ENCODE measurements at places on chromosomes 6 and 20.

GRCh38 chr6:107435798-107436197 is 23.6 kb downstream of the PDSS2 start:
- DNase-seq = no peak

DNA sequence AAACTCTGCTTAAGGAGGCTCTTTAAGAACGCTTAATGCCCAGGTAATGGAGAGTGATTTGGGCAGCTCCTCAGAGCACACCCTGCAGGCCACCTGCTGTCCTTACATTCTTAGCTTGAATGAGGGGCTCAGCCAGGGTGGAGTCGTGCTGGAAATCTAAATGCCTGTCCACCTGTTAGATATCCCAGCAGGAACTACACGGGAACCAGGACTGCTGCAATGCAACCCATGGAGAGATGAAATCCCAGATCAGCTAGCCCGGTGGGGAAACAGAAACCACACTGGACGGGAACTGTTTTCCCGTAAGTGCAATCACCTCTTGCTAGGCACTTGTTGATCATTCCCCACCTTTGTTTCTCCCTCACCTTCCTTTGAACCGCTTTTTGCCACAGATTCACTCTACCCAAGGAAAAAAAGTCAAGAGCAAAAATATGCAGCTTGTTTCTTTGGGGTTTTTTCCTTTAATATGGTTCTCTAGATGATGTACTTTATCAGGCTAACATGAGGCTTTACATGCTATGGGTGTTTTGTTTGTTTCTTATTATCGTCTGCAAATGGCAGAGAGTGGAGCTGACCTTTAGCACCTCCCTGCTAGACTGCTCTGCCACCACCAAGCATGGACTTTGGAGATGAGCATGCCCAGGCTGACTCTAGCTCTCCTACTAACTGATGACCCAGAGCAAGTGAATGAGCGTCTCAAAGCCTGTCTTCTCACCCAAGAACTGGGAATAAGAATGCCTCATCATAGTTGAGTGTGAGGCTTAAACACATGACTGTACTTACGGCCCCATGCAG is 125.9 kb upstream of the TNFAIP3 start:
- no peak for DNase-seq

DNA sequence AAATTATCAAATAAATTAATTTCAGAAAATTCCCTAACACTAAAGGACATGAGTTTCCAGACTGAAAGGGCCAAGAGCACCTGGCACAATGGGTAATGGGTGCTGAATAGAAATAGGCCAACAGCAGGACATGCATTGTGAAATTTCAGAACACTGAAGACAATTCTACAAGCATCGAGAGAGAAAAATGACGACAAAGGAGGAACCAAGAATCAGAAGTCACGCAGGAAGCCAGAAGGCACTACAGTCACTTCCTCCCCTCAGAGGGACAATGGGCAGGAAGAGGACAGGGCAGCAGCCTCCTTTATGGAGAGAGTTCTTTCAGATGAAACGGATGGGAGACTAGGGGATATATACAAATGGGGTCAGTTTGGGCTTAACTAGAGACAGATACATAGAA is 29.6 kb downstream of the PCNA start:
- peak; percentile 55 for DNase-seq

DNA sequence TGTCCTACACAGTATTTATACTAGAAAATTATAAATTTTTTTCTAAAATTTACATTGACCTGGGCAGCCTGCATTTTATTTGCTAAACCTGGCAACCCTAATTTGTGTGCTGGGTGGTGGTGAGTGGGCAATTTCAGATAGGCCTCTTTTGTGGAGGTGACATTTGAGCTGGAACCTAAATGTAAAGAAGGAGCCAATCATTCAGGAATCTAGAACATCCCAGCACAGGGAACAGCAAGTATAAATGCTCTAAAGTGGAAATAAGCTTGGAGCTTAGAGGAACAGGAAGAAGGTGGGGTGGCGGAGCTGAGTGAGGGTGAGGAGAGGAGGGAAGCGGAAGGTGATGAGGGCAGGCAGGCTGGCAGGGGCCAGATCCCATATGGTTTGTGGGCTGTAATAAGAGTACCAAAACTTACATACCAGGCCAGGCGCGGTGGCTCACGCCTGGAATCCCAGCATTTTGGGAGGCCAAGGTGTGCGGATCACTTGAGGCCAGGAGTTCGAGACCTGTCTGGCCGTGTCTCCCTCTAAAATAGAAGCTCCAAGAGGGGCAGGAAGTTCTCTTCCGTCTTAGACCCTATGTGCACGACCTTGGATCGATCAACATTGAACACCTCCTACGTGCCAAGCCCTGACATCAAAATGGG is 549 bp upstream of the CSE1L start:
- no peak for DNase-seq

DNA sequence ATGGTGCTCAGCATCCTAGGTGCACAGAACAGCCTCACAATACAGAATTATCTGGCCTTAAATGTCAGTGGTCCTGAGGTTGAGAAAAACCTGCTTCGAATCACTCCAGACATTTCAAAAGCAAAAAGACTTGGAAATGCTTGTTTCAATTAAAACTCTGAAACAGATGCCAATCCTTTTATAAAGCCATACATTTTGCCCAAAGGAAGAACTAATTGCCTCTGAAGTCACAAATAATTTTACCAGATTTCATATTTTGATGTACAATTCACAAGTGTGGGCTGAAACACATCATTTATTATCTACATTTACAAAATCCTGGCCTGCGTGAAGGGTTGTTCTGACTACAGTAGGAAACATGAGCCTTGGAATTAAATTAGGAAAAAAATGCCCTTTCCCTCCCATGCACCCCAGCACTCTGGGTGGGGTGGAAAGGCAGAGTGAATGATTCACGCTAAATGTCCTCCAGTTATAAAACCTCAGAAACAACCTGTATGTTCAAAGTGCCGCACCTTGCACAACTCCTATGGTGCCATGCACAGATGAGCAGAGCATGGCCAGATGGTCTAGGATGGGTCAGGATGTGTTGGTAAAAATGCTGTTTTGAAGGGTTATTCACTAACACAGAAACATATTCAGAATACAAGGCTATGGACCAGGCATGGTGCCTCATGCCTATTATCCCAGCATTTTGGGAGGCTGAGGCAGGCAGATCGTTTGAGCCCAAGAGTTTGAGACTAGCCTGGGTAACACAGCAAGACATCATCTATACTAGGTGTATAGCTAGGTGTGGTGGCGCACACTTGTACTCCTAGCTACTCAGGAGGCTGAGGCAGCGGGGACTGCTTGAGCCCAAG is 87.0 kb downstream of the ZMYND8 start:
- DNase-seq = no peak

GRCh38 chr20:12225898-12226297 is 308.2 kb downstream of the BTBD3 start:
- no peak for DNase-seq

- no peak for DNase-seq
These were observed 607.0 kb downstream of the TENT5A start for GRCh38 chr6:81145506-81145905.

GRCh38 chr6:81085431-81085790 is 667.1 kb downstream of the TENT5A start:
- DNase-seq = no peak

GRCh38 chr20:59207742-59208357 is 44.2 kb downstream of the ZNF831 start:
- peak; percentile 88 for DNase-seq

DNA sequence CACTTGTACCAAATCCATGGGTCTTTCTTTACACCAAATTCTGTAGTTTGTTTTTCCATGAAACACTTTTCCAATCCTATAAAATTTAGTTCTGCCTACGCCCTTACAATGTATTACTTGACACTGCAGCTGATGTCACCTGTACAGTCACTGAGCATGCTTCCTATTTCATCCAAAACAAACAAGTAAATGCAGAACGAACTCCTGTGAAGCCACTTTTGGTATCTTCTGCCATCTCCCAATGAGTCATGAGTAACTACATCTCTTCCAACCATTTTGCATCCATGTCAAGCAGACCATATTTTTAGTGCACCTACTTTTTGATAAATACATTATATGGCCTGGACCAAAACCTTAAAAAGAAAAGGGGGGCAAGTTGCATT is 42.4 kb downstream of the HDDC2 start:
- DNase-seq = no peak

DNA sequence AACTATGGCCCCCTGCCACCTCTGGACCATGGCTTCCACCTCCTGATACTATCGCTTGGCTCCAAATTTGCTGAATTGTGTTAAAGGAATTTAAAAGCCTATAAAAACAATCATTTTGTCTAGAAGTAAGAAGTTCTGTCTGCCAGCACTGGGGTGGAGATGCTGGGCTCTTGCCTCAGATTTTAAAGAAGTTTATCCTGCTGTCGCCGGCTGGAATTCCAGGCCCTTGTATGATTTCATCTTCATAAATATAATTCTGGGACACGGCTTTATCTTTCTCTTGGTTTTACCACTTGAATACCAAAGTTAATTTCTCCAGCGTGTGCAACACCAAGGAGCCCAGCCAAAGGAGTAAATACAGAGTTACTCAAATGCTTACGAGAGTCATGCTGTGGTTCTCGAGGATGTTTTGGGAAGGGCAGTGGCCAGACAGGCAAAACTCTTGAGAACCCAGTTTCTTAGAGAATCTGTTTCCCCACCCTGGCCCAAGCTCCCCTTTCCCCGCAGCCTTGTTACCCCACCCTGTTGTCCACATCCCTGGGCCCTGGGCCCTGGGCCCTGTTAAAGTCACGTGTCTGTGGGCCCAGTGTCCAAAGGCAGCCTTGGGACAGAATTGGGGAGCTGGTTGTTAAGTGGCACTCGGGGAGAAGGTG is 31.9 kb downstream of the C6orf89 start:
- no peak for DNase-seq

- DNase-seq = no peak
These were observed 59.9 kb upstream of the MAP7 start for GRCh38 chr6:136609873-136610706.

DNA sequence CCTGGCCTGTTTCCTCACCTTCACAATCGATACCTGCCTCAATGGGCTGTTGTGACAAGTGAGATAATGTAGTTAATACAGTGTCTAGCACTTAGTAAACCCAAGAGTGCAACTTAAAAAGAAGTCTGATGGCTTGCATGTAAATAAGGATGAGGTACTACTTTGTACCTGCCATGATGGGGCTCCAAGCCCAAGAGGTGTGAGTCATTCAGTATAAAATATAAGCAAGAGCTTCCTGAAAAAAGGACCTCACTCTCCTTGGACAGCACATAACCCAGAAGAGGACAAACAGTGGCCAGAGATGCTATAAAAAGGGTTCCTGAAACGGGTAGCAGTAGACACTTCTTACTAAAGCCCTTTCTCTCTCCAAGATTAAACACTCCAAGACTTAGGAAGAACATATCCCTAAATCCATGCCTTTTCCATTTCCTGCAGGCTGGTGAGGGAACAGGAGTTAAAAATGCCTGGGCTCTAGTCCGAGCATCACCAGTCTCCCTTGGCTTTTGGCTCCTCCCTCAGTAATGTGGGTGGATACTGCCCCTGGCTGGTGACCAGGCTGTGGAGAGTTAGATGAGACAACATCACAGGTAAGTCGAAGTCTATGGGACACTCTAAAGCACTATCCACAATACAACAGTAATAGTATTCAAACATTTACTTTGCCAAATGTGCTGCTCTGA is 4.3 kb downstream of the UBE2V1 start:
- no peak for DNase-seq

DNA sequence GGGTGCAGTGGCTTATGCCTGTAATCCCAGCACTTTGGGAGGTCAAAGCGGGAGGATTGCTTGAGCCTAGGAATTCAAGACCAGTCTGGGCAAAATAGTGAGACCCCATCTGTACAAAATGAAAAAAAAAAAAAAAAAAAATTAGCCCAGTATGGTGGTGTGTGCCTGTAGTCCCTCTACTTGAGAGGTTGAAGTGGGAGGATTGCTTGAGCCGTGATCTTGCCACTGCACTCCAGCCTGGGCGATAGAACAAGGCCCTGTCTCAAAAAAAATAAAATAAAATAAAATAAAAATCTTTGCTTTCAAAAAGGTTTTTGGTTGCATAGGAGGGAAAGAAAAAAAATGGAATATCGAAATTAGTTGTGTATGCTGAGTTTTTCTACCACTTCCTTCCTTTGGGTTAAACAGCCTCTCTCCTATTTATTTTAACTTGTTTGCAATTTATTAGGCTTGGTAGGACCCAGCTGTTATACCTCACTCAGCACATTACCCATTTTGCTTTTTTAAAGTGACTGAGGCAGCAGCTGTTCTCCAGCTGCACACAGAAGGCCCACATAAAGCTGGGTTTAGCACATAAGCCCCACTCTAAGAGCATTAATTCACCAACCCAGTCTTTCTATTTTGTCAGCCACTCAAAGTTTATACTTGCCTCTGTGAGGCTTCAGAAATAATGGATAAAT is 152.3 kb downstream of the ZFAND3 start:
- DNase-seq = no peak
